ENCODE measurements at places on chromosomes 3 and 15.

DNA sequence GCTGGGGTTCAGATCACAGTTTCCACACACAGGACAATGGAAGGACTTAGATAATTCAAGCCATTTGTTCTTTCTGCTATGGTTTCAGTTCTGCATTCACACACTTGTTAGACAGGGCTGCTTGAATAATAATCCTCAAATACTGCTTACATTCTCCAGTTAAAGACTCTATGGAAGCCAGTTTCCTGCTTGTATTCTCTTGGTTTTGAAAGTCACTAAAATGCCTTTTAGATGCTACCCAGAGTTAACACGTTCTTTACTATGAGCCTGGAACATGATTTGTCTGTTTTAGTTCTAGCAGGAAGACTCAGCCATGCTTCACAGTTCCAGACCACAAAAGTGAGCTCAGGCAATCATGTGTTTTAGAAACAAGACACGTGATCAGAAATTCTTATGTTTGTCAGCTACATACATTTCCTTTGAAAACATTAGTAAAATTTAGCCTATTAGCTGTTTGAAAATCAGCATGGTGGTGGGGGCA, 152.4 kb downstream of the LEKR1 start:
- no peak for DNase-seq

- DNase-seq, result no peak
These were observed 24.9 kb downstream of the ERC2 start for GRCh38 chr3:56443372-56443771.

DNA sequence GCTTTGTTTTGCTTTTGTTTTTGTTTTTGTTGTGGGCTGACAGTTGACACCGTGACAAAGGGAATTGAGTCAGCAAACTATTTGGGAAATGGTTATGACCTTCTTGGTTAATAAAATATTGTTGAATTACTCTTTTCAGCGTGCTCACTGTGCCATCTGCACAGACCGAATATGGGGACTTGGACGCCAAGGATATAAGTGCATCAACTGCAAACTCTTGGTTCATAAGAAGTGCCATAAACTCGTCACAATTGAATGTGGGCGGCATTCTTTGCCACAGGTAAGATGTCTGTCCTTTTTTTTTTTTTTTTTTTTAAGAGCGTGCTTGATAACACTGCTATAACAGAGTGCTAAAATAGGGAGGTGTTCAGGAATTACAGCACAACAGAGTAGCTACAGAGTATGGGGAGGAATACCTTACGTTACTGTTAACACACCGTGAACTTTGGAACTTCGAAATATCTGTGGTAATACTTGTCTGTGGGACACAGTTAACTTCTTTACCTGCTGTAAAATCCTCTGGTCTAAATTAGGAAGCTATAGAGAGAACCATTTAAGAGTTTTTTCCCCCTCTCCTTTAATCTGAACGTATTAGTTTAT, 48.2 kb downstream of the PRKCI start:
- no peak for DNase-seq

DNA sequence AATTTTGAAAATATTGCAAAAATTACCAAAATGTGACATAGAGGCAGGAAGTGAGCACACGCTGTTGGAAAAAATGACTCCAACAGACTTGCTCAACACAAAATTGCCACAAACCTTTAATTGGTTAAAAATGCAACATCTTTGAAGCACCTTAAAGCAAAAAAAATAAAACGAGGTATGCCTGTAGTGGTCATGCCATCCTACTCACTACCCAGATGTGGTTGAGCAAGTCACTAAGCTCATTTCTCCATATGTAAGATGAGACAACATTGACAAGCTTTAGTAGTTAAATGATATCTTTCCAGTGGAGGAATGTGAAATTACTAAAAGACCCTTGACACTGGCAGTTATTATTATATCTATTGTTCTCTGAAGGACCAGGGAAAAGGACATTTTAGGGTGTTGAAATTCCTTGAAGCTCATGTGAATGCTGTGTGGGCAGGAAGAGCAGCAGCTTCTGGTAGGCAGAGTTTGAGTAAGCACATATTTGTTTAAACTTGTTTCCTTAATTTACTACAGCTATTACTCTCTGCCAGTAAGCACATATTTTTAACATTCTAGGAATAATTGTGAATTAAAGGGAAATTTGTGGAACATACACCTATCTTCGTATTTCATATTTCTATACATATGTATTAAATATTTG, 131.6 kb upstream of the P2RY1 start:
- DNase-seq, result no peak

DNA sequence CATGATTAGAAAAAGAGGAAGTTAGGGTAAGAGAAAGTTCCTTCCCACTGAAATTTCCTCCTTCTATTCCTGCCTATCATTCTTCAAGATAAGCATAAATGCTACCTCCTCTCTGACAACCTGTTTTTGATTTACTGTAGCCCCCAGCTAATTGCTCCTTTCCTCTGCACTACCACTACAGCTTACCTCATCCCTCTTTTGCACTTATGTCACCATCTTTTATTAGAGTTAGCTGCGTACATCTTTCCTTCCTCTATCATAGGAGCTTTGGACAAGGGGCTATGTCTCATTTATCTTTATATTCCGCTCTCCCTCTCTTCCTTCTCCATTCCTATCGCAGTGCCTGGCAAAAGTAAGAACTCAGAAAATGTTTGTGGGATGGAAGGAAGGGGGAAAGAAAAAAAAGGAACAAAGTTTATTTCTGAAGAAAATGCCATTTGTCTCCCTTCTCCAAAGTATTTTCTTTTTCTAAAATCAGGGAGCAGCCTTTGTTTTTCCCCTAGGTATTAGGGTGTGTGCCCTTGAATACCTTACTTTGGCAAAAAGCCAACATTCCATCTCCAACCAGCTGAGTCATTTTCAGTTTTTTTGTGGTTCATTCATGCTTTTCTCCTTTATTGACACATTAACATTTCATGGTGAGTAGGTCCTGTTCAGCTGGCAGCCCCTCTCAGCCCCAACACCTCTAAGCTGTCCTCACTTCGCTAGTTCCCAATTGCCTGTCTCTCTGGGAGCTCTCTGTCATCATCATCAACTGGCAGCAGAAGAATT, 87.6 kb upstream of the SOX2 start:
- no peak for DNase-seq

- DNase-seq, result no peak
These were observed 63.9 kb upstream of the TSEN2 start for GRCh38 chr3:12420393-12420792.

GRCh38 chr3:60188803-60189202, 1062.4 kb downstream of the FHIT start:
- no peak for DNase-seq

DNA sequence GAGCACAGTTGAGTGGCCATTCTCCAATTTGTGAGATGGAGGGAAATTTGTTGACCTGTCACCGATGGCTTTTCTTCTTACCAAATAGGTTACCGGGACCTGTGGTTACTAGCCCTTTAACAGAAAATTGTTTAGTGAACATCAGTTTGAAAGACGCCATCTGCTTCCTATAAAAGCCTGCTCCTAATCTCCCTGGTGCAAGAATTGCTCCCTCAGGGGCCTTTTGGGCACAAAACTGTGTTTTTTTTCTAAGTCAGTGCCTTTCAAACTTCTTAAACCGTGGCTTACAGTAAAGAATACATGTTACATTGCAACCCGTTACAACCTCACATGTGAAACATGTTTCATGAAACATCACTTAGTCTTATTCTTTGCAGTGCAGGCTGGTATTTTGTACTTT, 15.0 kb downstream of the CACNA2D3 start:
- no peak for DNase-seq

DNA sequence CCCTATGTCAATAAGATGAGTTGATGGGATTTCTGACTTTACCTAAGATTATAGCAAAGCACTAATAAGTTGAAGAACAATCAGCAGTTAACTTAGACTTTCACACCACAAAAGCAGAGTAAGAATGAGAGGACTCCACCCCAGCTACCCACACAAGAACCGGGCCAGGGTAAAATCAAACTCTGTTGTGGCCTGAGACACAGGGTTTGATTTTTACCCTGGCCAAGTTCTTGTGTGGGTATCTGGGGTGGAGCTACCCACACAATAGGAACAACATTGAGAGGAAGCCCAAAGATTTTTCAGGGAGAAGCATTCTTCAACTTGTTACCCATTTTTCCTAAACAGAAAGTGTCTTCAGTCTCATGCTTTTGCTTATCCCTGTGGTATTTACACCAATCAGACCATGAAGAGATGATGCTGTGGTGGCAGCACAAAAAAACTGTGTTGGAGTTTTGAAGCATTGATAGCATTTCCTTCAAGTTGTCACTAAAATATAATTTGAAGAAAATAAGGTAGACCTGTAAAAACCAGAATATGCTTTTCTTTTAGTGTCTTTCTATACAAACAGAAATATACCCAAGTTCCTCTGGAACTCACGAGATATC, 25.6 kb downstream of the CPOX start:
- no peak for DNase-seq

DNA sequence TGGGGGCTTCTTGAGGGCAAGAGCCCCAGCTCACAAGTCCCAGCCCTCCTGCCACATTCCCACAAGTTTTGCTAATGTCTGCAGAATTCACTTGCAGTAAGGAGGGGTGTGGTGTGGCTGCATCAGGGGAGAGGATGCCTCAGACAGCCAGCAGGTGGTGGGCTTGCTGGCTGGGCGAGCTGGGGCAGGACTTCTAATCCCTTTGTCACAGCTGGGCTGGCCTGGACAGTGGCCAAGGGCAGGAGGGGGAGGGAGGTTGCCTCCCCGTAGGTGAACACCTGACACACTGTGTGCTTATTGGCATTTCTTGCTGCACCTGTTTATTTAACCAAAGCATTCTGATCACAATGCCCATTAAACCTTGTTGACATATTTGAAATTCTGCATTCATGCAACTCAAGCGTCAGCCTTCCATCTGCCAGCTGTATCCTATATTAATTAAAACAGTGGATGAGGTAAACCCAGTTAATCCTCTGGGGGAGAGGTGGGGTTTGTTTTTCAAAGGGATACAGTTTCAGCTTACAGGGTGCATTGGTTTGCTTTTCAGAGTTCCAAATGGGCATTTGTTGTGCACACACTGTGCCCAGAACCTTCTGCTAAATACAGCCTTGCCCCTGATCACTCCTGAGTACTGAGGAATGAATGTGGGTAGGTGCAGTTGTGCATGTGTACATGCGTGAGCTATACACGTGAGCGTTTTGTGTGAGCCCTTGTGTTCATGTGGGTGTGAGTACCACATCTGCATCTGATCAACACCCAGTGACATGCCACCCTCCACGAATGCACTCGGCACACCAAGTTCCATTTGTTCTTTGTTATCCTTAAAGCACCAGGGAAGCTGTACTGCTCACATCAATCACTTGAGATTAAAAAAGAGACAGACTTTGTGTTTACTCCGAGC, 268.7 kb downstream of the XXYLT1 start:
- DNase-seq, result no peak

GRCh38 chr15:101305820-101306255, 10.8 kb upstream of the SNRPA1 start:
- no peak for DNase-seq

GRCh38 chr3:111952866-111953450, 25.9 kb upstream of the ABHD10 start:
- no peak for DNase-seq
